Fibroblast of upper back skin (primary cell): ENCODE measurements at places on chromosomes 7 and 10.

DNA sequence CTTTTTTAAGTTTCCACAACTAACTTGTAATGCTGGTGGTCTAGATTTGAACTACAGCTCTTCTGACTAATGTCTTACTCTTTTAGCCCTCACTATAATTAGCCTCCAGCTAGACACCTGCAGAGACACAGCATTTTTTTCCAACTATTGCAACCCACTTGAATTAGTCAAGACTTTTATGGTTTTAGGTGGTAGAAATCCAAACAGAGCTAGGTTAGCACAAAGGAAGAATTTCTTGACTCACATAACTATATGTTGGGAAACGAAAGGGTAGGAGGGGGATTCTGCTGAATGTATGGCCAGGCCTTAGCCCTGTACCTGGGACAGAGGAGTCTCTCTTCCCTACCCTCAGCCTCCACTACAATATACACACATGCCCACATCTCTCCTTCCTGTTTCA, 586.1 kb downstream of the INHBA start:
- no peak for DNase-seq

GRCh38 chr7:3953946-3954345, 652.9 kb downstream of the SDK1 start:
- DNase-seq: no peak

- no peak for DNase-seq
Observed at GRCh38 chr10:44967616-44968015, 8.0 kb downstream of the RASSF4 start.

GRCh38 chr10:3867454-3868270, 82.7 kb upstream of the KLF6 start:
- DNase-seq: no peak

DNA sequence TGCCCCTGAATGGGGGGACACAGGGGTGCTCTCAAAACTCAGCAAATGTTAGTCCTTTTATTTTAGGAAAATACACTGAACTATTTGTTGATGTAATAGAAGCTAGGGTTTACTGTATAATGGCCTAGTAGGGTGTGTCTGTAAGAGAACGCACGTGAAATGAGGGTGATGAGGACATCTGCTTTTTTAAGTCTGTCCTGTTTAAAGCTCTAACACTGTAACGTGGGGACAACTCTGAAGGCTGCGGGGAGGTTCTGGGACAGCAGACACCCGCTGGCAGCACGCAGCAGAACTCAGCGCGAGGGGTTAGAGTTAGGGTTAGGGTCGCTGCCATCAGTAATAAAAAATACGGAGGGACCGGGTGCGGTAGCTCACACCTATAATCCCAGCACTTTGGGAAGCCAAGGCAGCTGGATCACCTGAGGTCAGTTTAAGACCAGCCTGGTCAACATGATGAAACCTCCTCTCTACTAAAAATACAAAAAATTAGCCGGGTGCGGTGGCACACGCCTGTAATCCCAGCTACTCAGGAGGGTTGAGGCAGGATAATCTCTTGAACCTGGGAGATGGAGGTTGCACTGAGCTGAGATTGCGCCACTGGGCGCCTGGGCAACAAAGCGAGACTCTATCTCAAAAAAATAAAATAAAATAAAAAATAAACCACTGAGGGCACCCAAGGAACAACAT, 98.0 kb downstream of the CTBP2 start:
- DNase-seq: no peak

GRCh38 chr10:102335184-102335583, 60.3 kb upstream of the NFKB2 start:
- no peak for DNase-seq

DNA sequence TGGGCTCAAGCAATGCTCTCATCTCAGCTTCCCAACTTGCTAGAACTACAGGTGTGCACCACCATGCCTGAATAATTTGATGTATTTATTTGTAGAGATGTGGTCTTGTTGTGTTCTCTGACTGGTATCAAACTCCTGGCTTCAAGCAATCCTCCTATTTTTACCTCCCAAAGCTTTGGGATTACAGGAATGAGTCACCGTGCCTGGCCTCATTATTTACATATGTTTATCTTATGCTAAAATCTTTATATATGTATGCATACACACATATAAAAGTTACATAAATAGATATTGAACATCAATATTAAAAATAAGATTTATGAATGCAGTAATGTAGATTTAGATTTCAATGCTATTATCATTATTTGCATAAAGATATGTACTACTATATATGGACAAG, 1634.5 kb upstream of the LRRTM3 start:
- no peak for DNase-seq

DNA sequence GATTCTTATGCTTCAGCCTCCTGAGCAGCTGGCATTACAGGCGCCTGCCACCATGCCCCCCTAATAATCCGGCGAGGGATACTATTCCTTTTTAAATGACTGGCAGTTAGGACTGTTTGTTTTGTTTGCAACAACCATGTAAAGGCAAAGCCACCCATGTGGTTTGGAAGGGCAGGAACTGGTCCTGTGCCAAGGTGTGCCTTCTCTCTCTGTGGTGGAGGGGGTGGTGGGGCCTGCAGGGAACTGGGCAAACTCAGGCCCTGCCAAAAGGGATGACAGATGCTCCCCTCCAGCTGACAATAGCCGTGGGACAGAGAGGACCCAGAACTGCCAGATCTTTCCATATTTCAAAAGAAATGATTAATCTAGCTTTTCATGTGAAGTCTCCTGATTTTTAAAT, 23.5 kb upstream of the WAPL start:
- no peak for DNase-seq

DNA sequence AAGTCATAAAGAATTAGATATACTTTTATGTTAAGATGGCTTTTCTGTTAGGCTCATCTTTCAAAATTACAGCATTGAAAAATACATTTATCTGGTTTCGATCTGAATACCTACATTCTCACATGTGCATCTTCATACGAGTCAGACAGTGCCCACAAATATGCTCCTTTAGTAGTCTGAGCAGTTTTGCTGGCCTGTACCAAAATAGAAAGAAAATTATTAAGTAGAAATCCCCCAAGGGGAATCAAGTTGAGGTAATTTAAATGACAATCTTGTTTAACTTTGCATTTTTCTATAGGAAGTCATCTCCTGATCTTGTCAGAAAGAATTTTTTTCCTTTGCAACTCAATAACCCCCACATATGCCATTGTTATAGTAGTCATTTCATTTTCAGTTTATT, 287.4 kb upstream of the SEMA3D start:
- DNase-seq: peak; percentile 93

GRCh38 chr7:6277476-6277875, 5.1 kb upstream of the CYTH3 start:
- no peak for DNase-seq

DNA sequence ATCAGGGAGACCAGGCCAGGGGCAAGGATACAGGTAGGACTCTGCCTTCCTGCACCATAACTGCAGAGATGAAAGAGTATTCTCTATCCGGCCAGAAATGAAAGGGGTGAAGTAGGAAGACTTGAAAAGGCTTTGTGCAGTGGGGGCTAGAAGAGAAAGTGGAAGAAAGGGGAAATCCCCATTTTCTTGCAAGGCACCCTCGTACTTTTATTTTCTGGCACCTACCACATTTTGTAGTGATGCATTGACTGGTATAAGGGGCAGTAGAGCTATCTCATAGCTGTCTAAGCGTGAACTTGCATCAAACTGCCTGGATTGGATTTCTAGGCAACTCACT, 752 bp upstream of the CAMK2G start:
- no peak for DNase-seq
